ENCODE measurements at places on chromosomes 3 and 15.

DNA sequence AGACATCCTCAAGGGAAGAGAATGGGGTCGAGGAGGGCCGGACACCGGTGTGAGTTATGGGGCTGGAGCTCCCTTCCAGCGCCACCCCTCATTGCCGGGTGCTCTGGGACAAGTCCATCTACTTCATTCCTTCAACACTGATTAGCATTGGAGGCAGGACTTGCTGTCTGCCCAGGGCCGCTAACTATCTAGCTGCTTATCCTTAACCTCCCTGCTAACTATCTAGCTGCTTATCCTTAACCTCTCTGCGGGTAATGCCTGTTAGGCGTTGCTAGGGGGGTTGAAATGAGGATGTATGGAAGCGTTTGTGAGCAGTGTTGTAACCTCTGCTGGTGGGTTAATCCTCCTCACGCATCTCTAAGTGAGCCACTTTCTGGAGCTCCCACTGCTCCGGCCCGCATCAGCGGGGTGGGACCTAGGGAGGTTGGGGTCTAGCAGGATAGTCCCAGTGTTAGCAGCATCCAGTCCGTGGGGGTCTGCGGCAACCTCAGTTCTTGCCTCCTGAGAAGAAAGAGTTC lies 10.9 kb upstream of the CHAC1 start:
- no peak for DNase-seq
- H3K27ac ChIP-seq, result peak overlapping the region; percentile 51
- peak overlapping the region; percentile 55 for H3K4me3 ChIP-seq
- peaks cover 28% of the 10 kb centered on the region for H3K4me1 ChIP-seq

GRCh38 chr3:158768361-158768787 lies 33.5 kb upstream of the MFSD1 start:
- H3K36me3 ChIP-seq, result no peaks in the 10 kb centered on the region
- DNase-seq, result no peak
- no peaks in the 10 kb centered on the region for H3K27me3 ChIP-seq
- H3K4me1 ChIP-seq, result no peaks in the 10 kb centered on the region
- no peak overlapping the region for H3K27ac ChIP-seq

GRCh38 chr3:71763426-71763825 lies 9.8 kb downstream of the GPR27 start:
- DNase-seq, result peak; percentile 21
- no peaks in the 10 kb centered on the region for H3K4me1 ChIP-seq
- no peaks in the 10 kb centered on the region for H3K36me3 ChIP-seq
- H3K4me3 ChIP-seq, result no peak overlapping the region
- no peaks in the 10 kb centered on the region for H3K27me3 ChIP-seq

DNA sequence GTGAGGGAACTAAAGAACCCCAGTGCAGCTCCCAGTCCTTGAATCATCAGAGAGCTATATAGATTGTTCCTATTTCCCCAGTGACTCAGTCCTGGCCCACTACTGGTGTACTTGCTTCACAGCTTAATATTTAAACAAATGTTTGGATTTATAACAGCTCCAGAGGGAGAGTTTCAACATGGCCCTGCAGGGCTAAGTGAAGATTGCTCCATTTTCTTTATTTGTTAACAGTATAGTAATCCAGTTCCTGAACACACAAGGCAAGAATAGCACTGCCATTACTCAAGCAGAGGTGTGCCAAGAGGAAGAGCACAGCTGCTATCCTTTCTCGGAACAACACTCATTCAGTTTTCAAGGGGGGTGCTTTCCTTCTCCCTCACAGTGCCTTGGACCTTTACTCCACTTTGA lies 6.5 kb downstream of the SQOR start:
- H3K4me1 ChIP-seq, result peaks cover 22% of the 10 kb centered on the region
- H3K36me3 ChIP-seq, result no peaks in the 10 kb centered on the region
- no peak overlapping the region for H3K4me3 ChIP-seq
- H3K27me3 ChIP-seq, result no peaks in the 10 kb centered on the region
- no peak for DNase-seq
- no peak overlapping the region for H3K27ac ChIP-seq

GRCh38 chr15:64699751-64700388 lies 75.5 kb downstream of the RBPMS2 start:
- peak overlapping the region; percentile 18 for H3K27ac ChIP-seq
- H3K4me3 ChIP-seq, result no peak overlapping the region
- peaks cover 51% of the 10 kb centered on the region for H3K4me1 ChIP-seq
- no peaks in the 10 kb centered on the region for H3K36me3 ChIP-seq
- no peak for DNase-seq

Data from A673 (cell line).